ENCODE measurements at places on chromosomes 5 and 9.

- no peak for DNase-seq
Observed at GRCh38 chr5:171965745-171966144, 40.7 kb downstream of the FBXW11 start.

DNA sequence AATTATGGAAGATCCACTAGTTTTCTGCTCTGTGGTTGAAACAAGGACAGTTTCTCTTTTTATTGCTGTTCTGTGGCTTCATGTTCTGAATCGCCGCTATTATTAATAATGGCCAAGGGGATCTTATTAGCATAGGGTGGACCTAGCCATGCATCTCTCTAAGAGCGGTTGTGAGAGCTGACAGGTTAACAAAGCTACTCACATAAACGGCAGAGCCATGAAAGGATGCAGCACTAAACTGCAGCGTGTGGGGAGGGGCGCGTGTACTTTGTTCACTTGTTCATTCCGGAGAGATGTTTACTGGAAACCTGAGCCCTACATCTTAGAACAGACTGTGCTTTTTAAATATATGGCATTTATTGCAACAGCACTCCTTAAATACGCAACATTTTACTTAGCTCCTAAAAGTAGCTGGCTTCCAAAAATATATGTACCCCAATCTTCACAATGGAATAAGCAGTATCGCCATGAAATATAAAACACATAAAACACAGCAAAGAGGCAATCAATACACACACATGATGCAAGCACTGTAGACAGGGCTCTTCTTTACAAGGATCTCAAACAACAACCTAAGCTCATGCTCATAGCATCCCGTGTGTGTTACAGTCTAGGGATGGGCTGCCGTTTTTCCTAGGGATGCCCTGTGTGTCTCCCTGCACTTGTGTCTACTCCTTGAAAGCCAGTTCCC lies 424.6 kb downstream of the MED10 start:
- peak; percentile 62 for DNase-seq

- DNase-seq: no peak
Observed at GRCh38 chr9:95924987-95925386, 49.5 kb downstream of the ERCC6L2 start.

GRCh38 chr5:150945486-150945885 lies 40.7 kb upstream of the ZNF300 start:
- DNase-seq: no peak

DNA sequence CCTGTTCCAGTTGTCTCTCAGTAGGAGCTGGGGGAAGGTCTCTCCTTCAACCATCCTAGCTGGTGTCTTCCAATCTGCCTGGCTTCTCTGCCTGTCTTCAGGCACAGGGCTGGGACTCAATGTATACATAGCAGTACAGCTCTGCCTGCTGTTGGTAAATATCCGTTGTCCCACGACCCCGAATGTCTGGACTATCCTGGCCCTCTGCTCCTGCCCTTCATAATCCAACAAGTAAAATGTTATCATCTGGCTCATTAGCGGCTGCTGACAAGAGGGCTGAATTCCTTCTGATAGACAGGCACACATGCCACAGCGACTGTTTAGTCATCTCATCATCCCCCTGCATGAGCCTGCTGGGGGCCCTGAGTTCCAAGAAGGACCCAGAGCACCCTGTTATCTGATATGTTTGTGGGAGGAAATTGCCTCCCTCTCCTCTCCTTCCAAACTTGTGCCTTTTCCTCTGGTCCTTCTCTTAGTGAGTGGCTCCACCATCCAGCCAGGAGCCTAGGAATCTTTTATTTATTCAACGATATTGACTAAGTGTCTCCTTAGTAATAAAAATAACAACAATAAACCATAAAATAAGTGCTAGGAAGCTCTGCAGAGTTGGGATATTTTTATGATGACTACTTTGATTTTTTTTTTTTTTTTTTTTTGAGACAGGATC lies 29.5 kb upstream of the TGFBR1 start:
- no peak for DNase-seq

DNA sequence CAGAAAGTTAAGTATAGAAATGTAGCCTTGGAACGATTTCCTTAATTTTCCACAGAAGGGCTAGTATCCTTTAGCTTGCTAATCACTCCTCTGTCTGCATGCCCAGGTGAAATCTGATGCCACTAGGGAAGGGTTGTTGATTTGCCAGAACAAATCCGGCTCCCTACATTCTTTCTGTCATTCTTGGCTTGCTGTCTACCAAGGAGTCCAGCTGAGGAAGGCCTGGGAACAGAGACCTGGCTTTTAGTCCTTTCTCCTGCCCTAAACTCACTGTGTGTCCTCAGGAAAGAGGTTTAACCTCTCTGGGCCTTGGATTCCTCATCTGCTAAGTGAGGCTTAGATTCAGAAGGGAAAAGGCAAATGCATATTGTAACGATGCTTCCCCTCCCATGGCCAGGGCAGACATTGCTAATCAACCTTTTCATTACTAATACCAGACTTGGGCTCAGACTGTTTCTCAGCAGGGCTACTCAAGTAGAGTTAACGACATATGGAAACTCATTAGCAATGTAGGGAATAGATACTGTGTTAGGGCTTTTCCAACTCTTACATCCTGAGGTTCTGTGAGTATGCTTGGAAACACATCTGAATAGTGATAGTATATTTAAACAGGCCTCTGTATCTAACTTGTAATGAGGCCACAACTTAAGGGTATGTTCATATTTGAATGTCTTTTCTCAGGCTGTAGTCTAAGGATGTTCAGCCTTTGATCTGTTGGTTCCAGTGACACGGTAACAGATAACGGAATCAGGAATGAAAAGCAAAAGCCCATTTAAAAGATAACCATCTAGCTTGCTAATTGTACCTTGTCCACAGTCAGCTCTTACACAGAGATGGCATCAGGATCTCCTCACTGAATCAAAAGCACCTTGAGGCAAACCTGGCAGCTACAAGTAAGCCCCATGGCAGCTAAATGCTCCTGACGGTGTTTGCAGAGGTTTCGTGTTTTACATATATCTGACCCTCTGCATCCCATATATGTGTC lies 4.1 kb downstream of the GALNT10 start:
- DNase-seq: no peak

- peak; percentile 76 for DNase-seq
Observed at GRCh38 chr5:65721050-65721719, 724 bp downstream of the SGTB start.

DNA sequence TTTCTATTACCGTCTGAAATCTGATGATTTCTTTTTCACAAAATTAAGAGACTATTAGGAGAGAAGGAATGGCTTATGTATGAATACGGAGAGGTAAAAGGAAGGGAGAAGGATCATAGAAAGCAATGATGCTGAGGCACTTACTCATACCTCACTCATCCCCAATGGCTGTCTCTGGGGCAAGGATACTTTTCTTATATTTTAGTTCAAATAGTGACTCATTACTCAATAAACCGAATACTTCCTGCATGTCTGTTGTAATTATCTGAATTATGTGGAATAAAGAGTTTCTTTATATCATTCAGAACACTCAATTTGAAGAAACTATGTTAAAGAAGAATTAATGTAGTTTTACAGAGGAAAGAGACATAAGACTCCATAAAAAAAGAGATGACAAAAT lies 284.5 kb upstream of the NUDT12 start:
- DNase-seq: no peak

- no peak for DNase-seq
Observed at GRCh38 chr5:170501931-170502330, 1.9 kb upstream of the KCNIP1 start.

DNA sequence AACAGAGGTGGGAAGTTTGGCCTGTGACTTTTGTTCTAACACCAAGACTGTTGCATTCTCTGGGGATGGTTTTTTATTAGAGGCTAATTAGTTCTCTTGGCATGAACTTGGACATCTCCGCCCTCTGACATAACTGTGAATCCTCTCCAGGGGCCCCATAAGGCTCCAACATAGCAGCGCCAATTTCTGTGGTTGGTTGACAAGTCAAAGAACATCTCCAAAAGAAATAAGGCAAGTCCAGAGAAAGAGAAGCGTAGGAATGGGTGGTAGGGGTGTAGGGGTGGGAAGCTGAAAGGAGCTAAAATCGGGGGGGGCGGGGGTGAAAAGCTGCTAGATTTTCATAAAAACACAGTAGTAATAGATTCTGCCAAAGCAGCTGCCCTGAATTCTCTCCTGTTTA lies 81.0 kb upstream of the DAB2 start:
- DNase-seq: no peak

GRCh38 chr5:131064669-131065371 lies 100.2 kb downstream of the HINT1 start:
- no peak for DNase-seq

DNA sequence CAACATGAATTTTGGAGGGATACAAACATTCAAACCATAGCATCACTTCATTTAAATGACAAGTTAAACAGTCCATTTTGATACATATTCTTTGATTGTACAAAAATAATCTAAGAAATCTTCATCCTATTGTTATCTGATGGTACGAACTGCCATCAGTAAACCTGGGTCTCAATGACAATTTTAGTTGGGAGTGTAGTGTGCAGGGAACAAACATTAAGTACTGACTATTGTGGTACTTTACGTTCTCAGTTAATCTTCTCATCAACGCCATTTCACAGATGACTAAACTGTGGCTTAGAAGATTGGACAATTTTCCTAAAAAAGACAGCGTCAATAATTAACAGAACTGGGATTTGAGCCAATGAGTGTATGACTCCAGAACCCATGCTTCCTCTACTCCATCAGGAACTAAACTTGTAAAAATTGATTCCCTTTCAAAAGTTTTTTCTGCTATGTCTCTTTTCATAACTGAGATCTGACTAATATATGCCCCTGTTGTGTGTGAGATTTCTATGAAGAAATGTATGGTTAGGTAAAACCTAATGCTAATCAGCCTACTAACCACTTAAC lies 21.1 kb downstream of the TNPO1 start:
- DNase-seq: no peak

DNA sequence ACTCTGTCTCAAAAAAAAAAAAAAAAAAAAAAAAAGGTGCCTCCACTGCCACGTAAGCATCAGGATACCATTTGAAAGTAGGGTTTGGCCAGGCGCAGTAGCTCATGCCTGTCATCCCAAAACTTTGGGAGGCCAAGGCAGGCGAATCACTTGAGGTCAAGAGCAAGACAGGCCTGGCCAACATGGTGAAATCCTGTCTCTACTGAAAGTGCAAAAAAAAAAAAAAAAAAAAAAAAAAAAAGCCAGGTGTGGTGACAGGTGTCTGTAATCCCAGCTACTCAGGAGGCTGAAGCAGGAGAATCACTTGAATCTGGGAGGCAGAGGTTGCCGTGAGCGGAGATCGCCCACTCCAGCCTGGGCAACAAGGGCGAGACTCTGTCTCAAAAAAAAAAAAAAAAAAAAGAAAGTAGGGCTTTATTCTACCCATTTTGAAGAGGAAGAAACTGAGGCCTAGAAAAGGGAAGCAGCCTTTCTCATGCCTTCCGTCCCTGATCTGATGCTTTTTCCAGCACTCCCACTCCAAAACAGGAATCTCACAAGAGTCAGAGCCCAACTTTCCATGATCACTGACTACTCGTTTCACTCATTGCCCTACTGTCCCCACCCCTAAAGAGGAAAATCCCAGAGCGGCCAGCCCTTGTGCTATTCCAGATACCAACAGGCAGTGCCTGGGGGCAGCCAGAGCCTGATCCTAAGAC lies 16.3 kb upstream of the CCIN start:
- DNase-seq: no peak

- DNase-seq: no peak
Observed at GRCh38 chr9:112572416-112572815, 85.8 kb downstream of the KIAA1958 start.

DNA sequence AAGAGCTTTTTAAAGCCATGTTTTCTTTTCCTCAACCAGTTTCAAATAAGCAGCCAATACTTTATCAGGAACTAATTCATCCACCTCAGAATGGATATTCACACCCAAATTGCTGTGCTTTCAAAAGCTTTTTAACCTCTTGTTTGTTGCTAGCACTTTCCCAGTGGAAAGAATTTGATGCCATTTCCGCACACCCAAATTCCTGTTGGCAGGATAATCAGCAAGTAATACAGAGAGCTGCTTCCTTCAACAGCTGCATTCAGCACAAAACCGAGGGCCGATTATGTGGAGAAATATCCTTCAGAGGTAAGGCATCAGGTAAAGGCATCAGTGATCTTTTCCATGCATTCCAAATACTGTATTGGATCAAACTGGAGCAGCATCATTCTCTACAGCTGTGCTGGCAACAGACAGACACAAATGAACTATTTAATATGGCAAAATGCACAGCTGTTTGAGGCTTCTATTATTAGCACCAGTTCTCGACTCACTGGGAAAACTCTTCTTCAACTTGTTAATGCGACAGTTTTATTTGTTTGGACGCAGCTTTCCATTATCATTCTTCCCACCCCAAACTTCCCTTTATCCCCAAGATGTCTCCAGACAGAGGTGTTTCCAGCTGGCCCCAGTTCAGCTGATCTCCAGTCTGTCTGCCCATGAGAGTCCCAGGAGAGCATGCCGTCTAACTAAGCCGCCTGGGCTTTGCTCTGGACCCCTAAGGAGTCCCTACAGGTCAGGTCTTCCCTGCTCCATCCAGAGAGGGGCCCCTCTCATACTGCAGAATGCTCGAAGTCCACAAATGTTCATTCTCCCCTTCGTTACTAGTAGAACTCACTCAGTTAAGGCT lies 22.2 kb upstream of the MGAT1 start:
- no peak for DNase-seq

DNA sequence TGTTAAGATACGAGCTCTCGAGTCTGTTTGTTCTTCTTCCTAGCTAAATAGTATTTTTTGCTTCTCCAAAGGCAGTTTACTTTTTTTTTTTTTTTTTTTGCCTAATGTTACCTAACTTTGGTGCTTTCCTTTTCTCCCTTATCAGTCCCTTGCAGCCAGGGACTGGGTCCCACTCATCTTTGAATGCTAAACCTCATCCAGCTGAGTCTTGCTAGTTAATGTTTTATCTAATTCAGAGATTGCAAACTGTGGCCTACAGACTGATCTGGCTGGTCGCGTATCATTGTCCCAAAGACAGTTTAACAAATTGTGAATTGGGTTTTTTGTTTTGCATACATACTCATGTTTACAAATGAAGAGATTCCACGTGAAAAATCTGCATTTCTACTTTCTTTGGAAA lies 95.7 kb upstream of the EFNA5 start:
- DNase-seq: no peak

GRCh38 chr5:75461679-75462078 lies 49.8 kb downstream of the CERT1 start:
- DNase-seq: no peak

DNA sequence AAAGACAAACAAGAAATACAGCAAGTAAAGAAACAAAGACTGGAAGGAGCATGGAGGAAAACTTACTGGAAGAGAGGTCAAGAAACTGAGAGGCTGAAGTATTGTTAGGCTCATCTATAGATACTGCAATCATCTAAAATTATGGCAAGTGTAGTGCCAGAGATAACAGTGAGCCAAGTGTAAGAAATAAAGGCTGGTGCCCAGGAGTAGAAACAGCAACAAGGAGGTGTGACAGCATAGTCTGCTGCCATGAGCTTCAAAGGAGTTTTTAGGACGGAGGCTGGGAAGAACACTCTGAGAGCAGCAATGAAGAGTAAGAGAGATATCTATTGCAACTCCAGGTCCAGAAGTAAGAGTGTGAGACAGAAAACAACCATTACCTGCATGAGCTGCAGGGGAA lies 60.5 kb downstream of the MEGF9 start:
- DNase-seq: no peak

GRCh38 chr9:106218427-106218826 lies 524.1 kb downstream of the TMEM38B start:
- DNase-seq: no peak

GRCh38 chr9:113895526-113895925 lies 19.4 kb downstream of the ZNF618 start:
- DNase-seq: no peak
